Kidney glomerular epithelial cell (primary cell): ENCODE measurements at places on chromosomes 2 and 18.

- peak; percentile 24 for DNase-seq
These were observed 4.6 kb downstream of the SP140 start for GRCh38 chr2:230230087-230230486.

DNA sequence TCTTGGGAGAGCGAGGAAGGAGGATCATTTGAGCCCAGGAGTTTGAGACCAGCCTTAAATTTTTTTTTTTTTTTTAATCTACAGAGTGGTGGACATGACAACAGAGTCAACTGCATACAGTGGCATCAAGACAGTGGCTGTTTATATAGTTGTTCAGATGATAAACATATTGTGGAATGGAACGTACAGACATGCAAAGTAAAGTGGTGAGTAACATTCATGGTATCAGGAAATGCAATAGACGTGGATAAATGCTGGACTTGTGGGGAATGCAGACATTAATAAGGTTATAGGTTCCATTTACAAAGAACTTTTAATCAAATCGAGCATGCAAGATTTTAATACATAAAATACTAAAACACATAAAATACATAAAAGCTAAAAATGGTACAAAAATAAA, 11.9 kb downstream of the WDR43 start:
- no peak for DNase-seq

- DNase-seq = no peak
These were observed 74.6 kb upstream of the TXNDC2 start for GRCh38 chr18:9810994-9811705.

GRCh38 chr2:28172114-28172898, 220.4 kb upstream of the FOSL2 start:
- DNase-seq = no peak

DNA sequence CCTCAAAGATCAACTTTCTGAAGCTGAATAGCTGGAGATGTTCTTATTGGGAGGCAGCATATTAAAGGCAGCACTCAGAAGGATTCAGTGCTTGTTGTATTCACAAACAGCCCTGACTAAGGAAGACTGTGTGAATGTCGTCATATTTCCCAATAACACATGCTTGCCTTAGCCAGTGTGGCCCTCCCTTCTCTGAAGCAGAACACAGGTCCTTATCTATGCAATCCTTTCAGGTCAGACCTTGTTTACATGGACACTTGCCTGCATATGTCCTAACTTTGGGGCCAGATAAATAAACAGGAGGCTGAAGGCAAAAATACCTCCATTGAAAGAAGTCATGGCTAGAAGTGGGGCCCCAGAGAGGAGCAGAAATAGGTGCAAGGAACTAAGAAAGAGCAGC, 97.2 kb downstream of the SLC4A3 start:
- DNase-seq = no peak

DNA sequence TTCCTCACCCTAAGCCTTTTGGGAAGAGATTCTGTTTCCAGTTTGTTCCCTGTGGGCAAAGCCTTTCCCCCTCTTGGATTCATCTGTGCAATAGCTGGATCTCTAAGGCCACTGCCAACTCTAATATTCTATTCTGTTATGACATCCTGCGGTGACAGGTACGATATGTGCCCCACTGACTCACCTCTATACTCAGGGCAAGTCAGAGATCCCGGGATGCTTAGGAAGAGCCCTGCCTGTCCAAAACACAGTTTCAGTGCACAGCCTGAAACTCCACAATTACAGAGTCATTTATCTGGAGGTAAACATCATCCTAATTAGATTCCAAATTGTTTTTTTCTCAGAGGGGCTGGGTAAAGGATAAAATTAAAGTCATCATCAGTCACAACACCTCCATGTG, 190.2 kb downstream of the TFCP2L1 start:
- DNase-seq = no peak

- peak; percentile 46 for DNase-seq
These were observed 785 bp downstream of the CLASP1 start for GRCh38 chr2:121648206-121649148.

GRCh38 chr2:16240402-16240801, 300.1 kb downstream of the MYCN start:
- DNase-seq = no peak

DNA sequence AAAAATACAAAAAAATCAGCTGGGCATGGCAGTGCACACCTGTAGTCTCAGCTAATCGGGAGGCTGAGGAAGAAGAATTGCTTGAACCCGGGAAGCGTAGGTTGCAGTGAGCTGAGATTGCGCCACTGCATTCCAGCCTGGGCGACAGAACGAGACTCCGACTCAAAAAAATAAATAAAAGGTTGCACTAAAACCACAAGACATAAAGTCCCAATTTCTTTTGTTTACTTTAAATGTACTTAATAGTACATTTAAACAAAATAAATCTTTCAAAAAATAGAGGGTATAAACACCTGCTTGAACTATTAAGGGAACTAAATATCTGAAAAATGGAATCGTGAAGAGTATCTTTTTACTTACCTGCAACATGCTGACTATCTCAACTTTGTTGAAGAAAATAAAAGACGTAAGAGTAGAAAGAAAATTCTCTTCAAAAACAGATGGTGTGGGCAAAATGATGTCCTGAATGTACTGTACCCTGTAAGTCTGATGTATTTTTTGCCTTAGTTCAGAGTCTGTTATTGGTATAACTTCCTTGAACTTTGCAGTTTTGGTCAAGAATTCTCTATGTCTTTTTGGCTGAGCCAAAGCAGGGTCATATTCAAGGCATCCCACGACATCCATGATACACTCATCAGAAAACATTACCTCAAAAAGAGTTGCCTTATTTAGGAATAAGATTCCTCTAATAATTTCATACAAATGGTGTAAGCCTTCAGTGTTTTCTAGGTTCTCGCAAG, 19.2 kb downstream of the PPP4R3B start:
- DNase-seq = no peak

GRCh38 chr18:3333056-3333720, 71.3 kb downstream of the MYL12B start:
- DNase-seq = no peak

- DNase-seq = no peak
These were observed 159.0 kb upstream of the CCDC195 start for GRCh38 chr2:224875153-224875552.

DNA sequence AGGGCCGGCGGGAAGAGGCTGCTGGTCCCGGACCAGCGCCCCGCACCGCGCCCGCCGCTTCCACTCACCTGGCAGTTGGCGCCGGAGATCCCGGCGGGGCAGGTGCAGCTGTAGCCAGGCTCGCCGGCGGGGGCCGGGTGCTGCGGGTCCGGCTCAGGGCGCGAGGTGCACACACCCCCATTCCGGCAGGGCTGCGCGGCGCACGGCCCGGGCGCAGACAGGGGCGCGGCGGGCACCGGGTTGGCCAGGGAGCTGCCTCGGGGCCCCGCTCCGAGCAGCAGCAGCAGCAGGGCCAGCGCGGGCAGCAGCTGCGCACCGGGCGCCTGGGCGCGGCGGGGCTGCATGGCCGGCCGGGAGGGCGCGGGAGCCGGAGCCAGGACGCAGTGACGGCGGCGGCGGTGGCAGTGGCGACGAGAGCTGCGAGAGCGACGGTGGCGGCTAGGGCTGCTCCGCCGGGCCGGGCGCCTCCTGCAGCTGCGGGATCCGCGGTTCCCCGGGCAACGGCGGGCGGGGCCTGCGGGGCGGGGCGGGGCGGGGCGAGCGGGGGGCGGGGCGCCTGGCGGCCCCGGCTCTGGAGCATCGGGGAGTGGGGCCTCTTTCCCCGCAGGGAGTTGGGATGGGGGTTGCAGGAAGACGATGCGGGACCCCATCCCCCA, at the start of gene DNER:
TSS of gene DNER (minus strand) at position 476 of the 656 bp plus-strand sequence. CDS start at position 344, 132 bp downstream.
- no peak for DNase-seq

GRCh38 chr2:175446201-175446600, 264.7 kb upstream of the ATP5MC3 start:
- no peak for DNase-seq

GRCh38 chr2:9973690-9974089, 22.2 kb downstream of the GRHL1 start:
- no peak for DNase-seq

DNA sequence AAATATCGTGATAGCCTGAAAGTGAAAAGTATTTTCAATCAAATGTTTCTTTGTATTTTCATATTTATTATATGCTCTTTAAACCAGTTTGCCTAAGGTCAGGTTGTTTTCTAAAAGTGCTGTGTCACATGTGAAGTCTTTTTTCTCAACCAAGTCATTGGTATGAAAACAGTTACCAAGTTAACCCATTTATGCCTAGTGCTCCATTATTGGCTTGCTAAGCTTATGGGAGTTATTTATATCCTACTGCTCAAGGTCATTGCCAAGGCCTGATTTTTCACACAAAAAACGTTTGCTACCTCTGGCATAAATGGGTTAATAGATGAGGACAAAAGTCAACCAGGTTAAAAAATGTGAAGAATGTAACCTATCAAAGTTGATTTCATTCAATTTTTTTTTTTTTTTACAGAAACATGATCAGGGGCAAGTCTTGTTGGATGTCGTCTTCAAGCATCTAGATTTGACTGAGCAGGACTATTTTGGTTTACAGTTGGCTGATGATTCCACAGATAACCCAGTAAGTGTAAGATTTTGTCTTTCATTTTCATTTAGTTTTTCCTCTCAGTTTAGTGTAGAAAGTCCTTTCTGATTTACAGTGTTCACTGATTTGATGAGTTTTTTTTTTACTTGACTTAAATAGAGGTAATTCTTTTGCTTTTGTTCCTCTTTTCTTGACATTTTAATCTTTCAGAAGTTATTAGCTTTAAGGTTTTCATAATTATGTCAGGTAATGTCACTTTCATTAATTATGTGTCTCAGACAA, 102.6 kb downstream of the PTPN4 start:
- DNase-seq = no peak

- no peak for DNase-seq
These were observed 24.5 kb downstream of the TIMM21 start for GRCh38 chr18:74172697-74173433.

DNA sequence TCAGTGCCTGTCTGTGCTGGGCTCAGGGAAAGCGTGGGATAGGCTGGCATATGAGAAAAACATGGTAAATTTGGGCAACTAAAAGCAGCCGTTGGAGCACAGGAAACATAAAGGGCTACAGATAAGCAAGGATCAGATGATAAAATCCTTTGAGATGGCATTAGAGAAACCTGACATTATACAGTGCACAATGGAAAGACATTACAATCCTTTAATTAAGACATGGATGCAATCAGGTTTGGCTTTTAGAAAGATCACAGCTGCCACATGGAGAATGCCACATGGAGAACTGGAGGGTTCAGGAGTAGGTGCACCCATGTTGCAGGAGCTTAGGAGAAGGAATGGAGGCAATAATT, 117.3 kb downstream of the CDC42EP3 start:
- DNase-seq = no peak

DNA sequence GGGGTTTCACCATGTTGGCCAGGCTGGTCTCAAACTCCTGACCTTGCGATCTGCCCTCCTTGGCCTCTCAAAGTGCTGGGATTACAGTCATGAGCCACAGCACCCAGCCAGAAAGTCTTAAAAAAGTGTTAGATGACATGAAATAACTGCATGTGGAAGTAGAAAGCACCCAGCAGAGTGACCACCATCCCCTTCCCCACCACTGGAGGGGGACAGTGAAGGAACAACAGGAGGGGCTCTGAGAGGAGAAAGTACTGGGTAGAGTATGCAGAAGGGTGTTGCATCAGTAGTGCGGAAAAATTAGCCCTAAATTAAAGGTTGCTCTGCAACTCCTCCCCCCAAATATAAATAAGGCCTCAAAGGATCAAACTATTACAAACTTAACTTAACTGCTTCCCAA, 230.5 kb downstream of the ZNF521 start:
- no peak for DNase-seq
